ENCODE measurements at places on chromosomes 16 and 17.

DNA sequence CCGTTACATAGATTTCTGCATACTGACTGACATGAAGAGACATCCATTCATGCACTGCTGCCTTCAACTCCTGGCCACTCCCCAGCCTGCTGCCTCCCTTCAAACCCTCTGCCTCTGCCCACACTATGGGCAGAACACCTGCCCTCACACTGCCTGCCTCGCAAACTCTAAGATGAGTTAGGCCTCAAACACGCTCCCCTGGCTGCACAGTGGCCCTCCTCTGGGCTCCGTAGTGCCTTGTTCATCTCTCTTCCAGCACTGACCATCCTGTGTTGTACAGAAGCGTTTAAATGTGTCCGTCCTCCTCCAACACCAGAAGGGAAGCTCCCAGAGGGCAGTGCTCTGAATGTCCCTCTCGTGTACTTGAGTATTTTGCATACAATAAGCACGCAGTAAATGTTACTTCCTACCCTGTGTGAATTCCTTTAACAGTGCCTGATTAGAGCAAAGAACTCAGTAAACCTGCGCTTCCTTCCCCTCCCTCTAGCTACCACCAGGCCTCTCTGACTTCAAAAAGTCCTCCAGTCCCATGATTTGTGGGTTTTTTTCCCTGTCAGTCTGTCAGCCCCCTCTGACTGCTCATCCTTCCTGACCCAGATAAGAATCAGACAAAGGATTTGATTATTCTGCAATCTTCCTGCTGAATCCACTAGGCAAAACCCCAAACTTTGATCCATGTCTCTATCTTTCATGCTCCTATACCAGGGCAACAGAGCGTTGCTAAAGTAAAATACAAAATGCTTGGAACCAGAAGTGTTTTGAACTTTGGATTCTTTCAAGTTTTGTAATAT lies 3.9 kb downstream of the DHX33 start:
- DNase-seq: no peak

GRCh38 chr16:4561596-4561995 lies 5.5 kb downstream of the C16orf96 start:
- no peak for DNase-seq

GRCh38 chr16:58843675-58844074 lies 109.6 kb upstream of the GOT2 start:
- no peak for DNase-seq

DNA sequence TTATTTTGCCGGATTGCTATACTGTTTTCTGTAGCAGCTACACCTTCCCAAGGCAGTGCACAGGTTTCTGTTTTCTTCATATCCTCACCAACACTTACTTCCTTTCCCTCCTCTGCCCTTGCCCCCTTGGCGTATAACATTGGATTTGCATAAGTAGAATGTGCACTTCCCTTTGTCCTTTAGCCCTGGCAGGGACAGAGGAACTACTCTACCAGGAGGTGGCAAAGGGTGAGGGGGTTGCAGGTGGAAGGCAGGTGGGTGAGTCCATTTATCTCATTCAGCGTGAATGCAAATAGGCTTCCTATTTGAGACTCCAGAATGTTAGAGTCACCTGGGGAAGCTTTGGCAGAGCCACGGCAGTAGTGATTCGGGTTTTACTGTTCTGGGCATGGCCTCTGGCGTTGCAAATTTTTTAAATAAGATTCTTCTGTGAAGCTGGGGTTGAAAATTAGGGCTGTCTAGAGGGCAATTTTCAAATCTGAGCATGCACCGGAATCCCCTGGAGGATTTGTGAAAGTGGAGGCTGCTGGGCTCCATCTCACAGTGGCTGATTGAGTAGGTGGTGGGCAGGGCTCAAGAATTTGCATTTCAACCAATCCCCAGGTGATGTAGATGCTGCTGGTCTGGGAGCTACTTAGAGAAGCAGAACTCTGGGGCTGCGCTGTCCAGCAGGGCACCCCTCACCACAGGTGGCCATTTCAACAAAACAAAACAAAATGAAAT lies 84.7 kb downstream of the PLCG2 start:
- no peak for DNase-seq

GRCh38 chr16:24844101-24845030 lies 1.4 kb upstream of the SLC5A11 start:
- DNase-seq: no peak

- DNase-seq: no peak
Measured at GRCh38 chr17:6930749-6931148, 65.1 kb upstream of the ALOX12 start.

DNA sequence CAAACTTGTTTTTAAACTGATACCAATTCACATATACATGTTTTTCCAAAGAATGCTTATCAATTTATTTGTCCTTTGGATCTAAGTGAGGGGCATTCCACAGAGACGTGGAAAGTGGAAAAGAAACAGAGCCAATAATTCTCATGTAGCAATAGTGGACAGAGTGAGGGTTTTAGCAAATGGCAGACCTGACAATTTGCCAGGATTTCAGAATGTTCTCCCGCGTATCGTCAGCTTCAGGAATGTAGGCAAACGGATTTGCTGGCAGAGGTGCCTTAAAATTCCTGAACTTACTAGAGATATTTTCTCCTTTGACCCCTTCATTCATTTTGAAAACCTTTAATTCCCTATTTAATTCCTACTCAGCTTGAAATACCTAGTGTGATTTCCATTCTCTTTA lies 193.4 kb upstream of the CPHXL start:
- DNase-seq: no peak

DNA sequence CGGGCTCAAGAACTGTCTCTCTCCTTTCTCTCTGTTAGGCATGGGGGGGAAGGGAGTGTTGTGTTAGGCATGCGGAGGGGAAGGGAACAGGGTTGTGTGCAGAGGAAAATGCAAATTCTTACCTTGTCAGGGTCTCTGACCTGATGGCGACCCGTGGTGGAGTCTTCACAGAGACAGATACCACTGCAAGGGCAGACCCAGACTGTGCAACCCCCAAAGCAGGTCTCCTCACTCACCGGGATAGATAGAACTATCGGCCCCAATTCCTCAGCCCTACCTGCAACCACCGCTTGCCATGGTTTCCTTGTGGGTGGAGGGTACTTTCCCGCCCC lies 9.6 kb upstream of the MPP2 start:
- no peak for DNase-seq

- DNase-seq: peak; percentile 24
Measured at GRCh38 chr16:50306287-50306686, 39.9 kb downstream of the ADCY7 start.

GRCh38 chr16:31348579-31348978 lies 6.4 kb upstream of the ITGAX start:
- DNase-seq: no peak

- DNase-seq: peak; percentile 84
Measured at GRCh38 chr16:87661561-87661960, 59.3 kb downstream of the JPH3 start.

DNA sequence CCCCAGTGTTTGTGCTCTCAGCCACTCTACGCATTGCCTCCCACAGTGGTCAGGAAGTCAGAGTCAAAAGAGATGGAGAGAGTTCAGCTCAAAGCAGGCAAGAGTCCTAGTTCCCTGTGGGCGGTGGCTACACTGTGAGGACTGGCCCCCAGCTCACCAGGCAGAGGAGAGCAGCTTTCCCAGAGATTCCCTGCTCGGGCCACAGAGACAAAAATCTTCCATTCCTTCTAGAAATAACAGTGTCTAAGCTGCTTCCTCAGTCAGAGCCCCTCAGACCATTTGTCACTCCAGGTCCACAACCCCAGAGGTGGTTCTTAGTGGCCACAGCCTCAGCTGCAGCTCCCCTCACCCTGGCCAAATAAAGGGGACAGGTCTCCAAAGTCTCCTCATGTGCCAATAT lies 263.0 kb upstream of the RPL38 start:
- peak; percentile 28 for DNase-seq

DNA sequence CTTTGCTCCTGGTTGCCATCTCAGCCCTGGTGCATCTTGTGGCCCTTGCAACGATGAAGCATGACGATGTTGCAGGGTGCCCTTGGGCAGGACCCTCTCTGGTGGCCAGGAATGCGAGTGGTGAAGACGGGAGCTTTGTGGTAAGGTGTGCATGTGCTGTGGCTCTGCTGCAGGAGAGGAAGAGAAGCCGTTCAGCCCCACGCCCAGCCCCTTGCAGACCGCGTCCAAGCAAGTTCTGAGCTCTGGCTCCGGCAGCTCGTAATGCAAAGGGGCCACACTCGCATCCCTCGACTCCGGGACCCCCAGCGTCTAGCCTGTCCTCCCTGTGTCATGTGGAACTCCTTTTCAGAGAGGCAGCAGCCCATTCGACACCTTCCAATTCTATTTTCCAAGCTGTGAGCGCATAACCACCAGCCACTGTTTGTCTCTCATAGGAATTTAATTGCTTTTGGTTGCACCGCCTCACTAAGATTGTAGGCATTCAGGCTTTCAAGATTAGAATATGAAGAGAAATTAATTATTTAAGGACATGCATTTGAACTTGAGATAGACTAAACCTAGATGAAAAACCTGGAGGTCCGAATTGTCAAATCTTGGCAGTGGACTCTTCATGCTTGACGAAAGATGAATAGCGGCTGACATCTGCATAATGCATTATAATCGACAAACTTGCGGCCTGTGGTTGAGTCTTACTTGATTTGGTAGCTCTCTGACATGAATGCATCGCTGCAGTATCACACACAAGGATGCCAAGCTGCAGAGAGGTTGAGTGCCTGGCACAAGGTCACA lies 21.1 kb upstream of the KCNG4 start:
- no peak for DNase-seq
